Naive thymus-derived CD4-positive, alpha-beta T cell (primary cell): ENCODE measurements at places on chromosomes 11 and 22.

DNA sequence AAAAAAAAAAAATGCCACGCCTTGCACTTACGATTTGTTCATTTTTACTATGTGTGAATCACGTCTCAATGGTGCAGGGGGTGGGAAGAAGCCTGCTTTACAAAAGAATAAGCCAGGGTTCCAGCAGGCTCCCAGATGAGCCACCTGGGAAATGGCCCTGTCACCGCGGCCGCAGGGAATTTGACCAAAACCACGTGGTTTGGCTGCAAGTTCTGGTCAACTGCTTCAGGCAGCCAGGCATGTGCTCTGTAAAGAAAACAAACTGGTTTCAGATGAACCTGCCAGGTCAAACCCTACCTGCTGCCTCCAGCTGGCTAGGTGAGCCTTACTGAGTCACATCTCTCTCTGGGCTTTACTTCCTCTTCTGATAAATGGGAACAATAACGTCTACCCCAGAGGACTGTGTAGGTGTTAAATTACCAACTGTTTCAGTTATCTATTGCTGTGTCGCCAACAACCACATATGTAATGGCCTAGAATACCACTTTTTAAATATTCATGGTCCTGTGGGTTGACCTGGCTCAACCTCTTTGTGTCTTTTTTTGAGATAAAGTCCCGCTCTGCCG, 30.5 kb upstream of the GCAT start:
- no peak for DNase-seq
- H3K36me3 ChIP-seq = no peaks in the 10 kb centered on the region
- H3K27me3 ChIP-seq = no peaks in the 10 kb centered on the region
- H3K4me1 ChIP-seq = no peaks in the 10 kb centered on the region

- H3K27me3 ChIP-seq = no peaks in the 10 kb centered on the region
- no peaks in the 10 kb centered on the region for H3K4me1 ChIP-seq
- no peak for DNase-seq
- H3K27ac ChIP-seq = no peak overlapping the region
- no peak overlapping the region for H3K4me3 ChIP-seq
- no peaks in the 10 kb centered on the region for H3K36me3 ChIP-seq
These were observed 119.2 kb upstream of the C11orf87 start for GRCh38 chr11:109302591-109303334.

DNA sequence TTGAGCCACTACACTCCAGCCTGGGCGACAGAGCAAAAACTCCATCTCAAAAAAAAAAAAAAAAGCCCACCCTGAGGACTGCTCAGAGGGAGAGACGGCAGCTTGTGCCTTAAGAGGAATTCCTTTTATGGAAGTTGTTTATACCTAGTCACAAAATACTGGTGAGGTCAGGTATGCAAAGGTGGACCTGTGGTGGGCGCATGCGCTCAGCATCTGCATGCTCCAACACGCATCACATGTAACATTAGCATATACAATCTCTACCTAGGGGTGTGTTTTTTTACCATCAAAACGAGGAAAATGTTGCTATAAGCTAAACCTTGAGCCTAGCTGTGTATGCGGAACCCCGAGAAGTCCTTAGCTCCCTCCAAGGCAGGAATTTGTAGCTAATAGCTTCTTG, 6.8 kb upstream of the SART1 start:
- no peaks in the 10 kb centered on the region for H3K27me3 ChIP-seq
- no peak overlapping the region for H3K27ac ChIP-seq
- H3K4me1 ChIP-seq = peaks cover 3% of the 10 kb centered on the region
- DNase-seq = no peak
- no peak overlapping the region for H3K4me3 ChIP-seq

- no peaks in the 10 kb centered on the region for H3K27me3 ChIP-seq
- H3K27ac ChIP-seq = no peak overlapping the region
- no peak for DNase-seq
- no peak overlapping the region for H3K4me3 ChIP-seq
- H3K4me1 ChIP-seq = no peaks in the 10 kb centered on the region
These were observed 11.6 kb downstream of the MMP3 start for GRCh38 chr11:102831489-102832440.

DNA sequence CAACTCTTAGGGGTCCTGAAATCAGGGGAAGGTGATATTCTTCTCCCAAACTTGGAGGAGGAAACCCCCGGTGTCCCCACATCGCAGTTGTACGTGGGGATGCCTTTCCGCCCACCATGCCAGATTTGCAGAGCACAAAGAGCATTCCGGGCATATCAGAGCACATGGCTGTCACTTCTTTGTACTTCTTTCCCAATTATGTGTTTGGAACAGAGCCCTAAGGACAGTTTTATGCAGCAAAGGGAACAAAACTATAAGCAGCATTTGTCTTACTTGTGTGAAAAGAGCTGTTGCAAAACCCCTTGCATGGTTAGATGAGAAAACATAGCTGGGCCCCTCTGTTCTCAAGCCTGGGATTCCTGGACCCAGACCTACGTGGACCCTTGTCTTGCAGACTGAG, 41.2 kb downstream of the NTM start:
- no peak overlapping the region for H3K27ac ChIP-seq
- H3K4me1 ChIP-seq = no peaks in the 10 kb centered on the region
- no peak overlapping the region for H3K4me3 ChIP-seq
- no peaks in the 10 kb centered on the region for H3K36me3 ChIP-seq
- no peak for DNase-seq
- no peaks in the 10 kb centered on the region for H3K27me3 ChIP-seq

GRCh38 chr11:108788565-108789199, 123.8 kb downstream of the DDX10 start:
- no peaks in the 10 kb centered on the region for H3K27me3 ChIP-seq
- no peak overlapping the region for H3K4me3 ChIP-seq
- H3K4me1 ChIP-seq = no peaks in the 10 kb centered on the region
- DNase-seq = no peak
- H3K36me3 ChIP-seq = no peaks in the 10 kb centered on the region

DNA sequence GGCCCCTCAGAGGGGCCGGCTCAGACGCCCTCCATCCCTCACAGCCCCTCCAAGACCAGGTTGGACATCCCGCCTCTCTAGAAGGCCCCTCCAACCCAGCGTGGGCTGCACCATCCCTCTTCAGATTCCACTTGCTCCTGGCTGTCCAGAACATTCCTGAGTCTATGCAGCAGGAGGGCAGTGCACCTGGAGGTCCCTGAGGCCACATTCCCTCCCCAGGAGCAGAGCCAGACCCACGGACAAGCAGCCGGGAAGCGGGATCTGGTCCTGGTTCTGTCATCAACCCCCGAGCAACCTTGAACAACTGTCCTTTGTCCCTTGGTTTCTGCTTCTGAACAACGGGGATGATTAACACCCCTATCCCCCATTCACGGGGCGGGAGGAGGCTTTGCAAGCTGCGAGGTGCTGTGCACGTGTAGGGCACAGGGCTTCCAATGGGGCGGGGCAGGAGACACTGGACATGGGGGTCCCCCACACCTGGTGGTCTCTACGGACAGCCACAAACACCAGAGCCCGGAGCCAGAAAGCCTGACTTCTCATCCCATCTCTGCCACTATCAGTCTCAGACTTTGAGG, 13.2 kb upstream of the PDGFB start:
- no peaks in the 10 kb centered on the region for H3K36me3 ChIP-seq
- H3K4me1 ChIP-seq = peaks cover 10% of the 10 kb centered on the region
- H3K27me3 ChIP-seq = no peaks in the 10 kb centered on the region
- no peak overlapping the region for H3K4me3 ChIP-seq

DNA sequence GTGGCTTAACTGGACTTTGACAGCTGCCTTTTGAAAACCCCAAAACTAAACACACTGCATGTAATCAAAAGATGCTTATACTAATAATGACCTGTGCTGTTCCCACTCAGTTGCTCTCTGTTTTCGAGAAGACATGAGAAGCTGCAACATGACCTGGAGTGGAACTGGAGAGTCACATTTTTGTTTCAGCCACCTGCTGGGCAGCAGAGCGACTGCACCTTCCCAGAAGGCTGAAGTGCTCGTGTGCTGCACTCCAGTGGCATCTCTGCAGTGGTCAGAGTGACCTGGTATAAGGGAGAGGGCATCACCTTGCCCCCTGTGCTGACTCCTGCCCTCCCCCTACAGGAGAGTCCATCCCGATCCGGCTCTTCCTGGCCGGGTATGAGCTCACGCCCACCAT, 8.6 kb downstream of the THYN1 start:
- H3K4me1 ChIP-seq = no peaks in the 10 kb centered on the region
- H3K27me3 ChIP-seq = no peaks in the 10 kb centered on the region
- peaks cover 13% of the 10 kb centered on the region for H3K36me3 ChIP-seq
- no peak overlapping the region for H3K4me3 ChIP-seq
- peak; percentile 16 for DNase-seq
- H3K27ac ChIP-seq = no peak overlapping the region

GRCh38 chr11:105236664-105237063, 97.1 kb upstream of the CARD18 start:
- no peak for DNase-seq
- no peaks in the 10 kb centered on the region for H3K27me3 ChIP-seq
- no peaks in the 10 kb centered on the region for H3K36me3 ChIP-seq
- no peak overlapping the region for H3K4me3 ChIP-seq
- no peak overlapping the region for H3K27ac ChIP-seq

GRCh38 chr11:61445516-61445915, 15.6 kb downstream of the SDHAF2 start:
- no peaks in the 10 kb centered on the region for H3K27me3 ChIP-seq
- H3K4me3 ChIP-seq = no peak overlapping the region
- no peak for DNase-seq
- no peak overlapping the region for H3K27ac ChIP-seq
- no peaks in the 10 kb centered on the region for H3K4me1 ChIP-seq

DNA sequence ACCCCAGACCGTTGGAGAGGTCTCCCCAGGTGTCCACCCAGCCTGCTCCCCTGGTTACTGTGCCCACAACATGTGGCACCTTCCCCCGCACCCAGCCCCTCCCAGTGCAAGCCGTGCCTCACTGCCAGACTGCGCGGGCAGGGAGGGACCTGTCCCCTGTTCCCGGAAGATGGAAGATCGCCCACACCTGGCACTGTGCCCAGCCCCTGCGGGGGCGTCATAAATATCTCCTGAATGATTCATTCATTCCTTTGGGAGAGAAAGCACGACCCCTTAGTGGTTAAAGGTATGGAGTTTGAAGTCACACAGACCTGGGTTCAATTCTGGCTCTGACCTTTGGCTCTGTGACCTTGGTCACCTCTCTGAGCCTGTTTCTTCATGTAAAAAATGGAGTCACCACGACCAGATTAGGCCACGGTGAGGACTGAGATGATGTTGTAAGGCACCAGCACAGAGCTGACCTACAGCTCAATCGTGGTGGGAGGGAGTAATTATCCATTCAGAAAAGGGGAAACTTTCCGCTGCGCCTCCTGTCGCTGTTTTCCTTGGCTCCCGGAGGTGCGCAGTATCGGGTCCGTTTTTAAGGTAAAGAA, 497 bp upstream of the SYT12 start:
- H3K27ac ChIP-seq = no peak overlapping the region
- peaks cover 18% of the 10 kb centered on the region for H3K27me3 ChIP-seq

DNA sequence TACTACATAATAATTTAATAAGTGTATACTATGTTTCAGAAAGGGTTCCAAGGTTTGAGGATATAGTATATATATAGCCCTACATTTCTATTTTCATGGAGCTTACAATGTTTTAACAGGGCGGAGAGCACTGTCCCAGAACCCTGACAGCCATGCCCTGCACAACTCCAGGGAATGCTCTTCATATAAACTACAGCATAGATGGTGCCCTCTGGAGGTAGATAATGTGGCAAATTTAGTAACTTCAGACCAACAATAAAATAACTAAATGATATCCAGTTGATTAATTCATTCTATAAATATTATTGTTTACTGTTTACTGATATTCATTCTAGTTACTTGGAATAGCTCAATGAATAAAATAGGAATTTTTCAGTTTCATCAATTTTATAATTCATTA, 693.7 kb upstream of the CCDC179 start:
- no peak for DNase-seq
- H3K27me3 ChIP-seq = no peaks in the 10 kb centered on the region
- no peak overlapping the region for H3K27ac ChIP-seq
- no peaks in the 10 kb centered on the region for H3K4me1 ChIP-seq
- no peaks in the 10 kb centered on the region for H3K36me3 ChIP-seq

DNA sequence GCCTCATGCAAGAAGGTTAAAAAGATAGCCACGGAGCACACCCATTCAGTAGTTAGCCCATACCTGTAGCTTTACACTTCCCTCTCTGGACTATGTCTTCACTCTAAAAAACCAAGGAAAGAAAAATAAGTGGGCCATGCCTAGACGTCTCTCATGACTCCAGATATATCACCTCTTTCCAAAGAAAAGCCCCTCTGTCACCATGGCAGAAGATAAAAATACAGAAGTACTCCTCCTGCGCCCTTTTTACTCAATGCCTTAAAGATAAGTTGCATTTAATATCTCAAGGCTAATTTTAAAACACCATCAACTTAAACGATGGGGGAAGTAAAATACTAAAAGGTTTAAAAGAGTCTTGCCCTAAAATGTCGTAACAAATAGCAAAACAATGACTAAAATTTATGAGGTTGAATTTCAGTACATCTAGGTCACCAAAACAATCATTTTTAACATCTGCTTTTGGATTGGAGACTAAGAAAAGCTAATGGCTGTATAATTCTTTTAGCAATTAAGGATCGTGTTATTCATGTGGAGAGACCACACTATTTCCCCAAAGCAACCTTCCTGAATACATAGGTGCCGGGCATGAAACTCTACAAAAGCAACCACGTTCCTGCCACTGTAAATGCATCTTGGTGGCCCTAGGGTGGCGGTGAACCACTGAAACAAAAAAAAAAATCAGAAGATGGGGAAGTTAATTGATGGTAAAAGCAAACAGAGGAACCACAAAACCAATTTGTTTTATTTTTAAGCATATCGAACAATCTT, 46.0 kb downstream of the CELF1 start:
- peaks cover 37% of the 10 kb centered on the region for H3K4me1 ChIP-seq
- peak overlapping the region; percentile 15 for H3K27ac ChIP-seq
- H3K4me3 ChIP-seq = no peak overlapping the region
- no peaks in the 10 kb centered on the region for H3K27me3 ChIP-seq

GRCh38 chr11:79541466-79541865, 100.6 kb upstream of the TENM4 start:
- H3K27ac ChIP-seq = no peak overlapping the region
- no peaks in the 10 kb centered on the region for H3K4me1 ChIP-seq
- no peaks in the 10 kb centered on the region for H3K27me3 ChIP-seq
- no peak overlapping the region for H3K4me3 ChIP-seq
- no peak for DNase-seq

- DNase-seq = no peak
- H3K4me3 ChIP-seq = peak overlapping the region; percentile 63
- H3K4me1 ChIP-seq = peaks cover 15% of the 10 kb centered on the region
- H3K27me3 ChIP-seq = no peaks in the 10 kb centered on the region
- peak overlapping the region; percentile 45 for H3K27ac ChIP-seq
These were observed 9.5 kb downstream of the SDF2L1 start for GRCh38 chr22:21651521-21652009.
